ENCODE measurements at places on chromosomes 4 and X.

DNA sequence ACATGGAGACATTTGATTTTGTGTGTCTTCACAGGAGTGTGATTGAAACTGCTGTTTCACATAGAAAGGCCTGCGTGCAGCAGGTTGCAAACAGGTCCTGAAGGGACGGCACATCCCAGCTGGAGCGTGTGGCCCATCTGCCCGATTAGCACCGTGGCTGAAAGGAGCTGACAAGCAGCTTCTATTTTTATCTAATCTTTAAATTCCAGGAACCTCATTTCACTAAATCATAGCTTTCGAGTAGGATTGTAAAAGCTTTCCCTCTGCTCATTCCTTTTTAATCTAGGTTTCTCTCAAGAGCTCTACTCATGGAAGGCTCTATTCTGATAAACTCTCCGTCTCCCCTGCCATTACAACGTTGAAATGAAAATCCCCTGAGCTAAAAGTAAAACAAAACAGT, 106.8 kb downstream of the FSTL5 start:
- no peak for DNase-seq

GRCh38 chr4:158871335-158871724, 102.5 kb downstream of the FNIP2 start:
- no peak for DNase-seq

DNA sequence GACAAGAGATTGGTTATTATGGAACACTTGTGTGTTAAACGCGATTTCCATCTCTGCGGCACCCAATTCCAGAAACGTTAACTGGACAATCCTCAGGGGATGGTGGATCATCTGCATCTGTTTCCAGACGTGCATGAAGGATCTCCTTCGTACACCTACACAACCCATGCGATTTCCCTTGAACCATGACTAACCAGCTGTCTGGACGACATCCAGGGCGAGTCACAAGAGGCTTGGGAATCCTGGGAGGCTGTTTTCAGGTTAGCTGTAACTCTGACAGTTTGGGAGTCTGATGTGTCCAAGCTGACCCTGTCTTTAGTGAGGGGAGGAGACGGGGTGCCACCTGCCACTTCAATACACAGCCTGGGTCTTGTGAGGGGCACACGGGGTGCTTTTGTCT, 84.5 kb downstream of the GATB start:
- no peak for DNase-seq

- no peak for DNase-seq
These were observed 106.4 kb downstream of the KDR start for GRCh38 chr4:55018978-55019377.

Measured in stimulated activated CD8-positive, alpha-beta memory T cell treated with anti-CD3 and anti-CD28 coated beads, Interleukin-7, amount 100 ng/mL, for 24 hours (primary cell).